NCI-H1092 treated with DMSO at 0.1 percent for 48 hours (cell line): ENCODE measurements at places on chromosomes 1 and 21.

DNA sequence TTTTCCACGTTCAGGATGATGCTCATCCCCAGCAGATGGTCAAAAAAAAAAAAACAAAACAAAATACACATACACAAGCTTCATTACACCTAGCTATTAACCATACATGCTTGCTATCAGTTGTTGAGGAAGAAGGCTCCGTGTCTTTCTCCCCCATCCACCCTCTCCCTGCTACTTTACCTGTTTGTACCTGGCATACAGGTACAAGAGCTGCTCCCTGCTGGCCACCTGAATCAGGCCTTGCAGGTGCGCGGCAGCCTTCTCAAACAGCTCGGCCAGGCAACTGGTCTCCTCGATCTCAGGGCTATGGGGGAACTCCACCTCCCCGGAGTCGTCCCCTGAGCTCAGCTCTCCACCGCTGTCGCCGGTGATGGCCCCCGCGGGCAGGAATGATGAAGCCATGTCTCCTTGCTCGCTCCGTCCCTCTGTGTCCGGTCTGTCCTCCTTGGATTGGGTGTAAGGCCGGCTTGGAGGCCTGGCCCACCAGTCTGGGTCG, 464 bp downstream of the ACBD6 start:
- DNase-seq: no peak

DNA sequence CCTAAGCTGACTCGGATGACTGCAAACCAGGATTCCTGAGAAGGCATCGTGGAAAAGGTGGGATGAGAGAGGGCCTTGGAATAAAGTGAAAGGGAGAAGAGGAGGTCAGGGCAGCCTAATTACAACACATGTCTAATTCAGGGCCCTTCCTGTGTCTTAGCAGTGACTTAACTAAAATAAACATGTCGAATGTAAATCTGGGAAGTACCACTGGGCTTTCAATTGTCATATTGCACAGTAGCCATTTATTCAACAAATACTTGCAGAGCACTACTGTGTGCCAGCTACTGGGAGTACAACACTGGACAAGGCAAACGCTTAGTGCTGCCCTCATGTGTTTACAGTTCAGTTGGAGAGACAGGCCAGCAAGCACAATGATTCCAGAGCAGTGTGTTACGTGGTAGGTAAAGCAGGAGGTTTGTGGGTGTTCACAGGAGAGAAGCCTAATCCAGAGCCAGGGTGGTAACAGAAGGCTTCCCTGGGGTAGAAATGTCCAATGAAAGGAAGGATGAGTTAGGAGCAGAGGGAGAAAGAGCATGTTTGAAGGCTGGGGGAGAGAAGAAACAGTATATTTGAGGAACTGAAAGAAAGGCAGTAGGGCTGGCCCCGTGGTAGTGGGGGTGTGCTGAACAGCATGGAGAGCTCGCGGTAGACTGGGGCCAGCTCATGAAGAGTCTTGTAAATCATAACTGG, 38.0 kb upstream of the RASAL2 start:
- DNase-seq: no peak

DNA sequence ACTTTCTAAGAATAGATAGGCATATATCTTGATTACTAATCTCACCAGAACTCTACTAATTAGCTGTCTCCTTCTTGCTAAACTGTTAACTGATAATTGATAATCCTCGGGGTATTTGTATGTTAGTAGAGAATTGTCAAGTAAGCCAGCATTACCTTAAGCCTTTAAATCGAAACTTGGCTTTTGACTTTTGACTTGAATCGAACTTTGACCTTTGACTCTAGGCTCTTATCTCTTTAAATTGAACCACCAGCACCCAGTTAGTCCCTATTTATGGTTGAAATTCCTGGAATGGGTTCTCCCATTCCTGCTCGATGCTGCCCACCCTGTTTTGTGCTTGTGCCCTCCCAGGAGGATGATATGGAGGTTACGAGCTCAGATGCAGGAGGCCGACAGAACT, 244.4 kb downstream of the TGFB2 start:
- no peak for DNase-seq

DNA sequence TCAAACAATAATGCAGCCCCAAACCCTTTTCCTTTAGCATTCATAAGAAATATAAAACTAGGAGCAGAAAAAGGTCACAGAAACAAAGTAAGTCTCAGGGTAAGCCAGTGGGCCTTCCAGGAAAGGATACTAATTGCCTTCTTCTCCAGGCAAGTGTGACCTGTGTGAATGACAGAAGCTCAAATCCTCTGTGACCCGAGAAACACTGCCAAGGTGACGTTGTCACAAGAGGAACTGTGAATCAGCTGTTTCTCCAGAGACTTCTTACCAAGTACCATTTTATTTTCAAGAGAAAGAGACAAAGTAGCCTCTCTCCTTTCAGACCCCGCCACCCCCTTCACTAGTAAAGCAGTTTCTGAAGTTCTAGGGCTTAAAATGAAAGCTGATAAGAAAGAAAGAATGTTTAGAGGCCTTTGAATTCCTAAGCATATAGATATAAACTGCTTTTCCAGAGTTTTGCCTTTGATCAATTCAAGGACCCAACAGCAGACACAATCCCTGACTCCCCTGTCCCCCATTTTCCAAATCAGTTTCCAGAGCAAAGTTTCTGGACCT, 155.6 kb downstream of the NUF2 start:
- no peak for DNase-seq

DNA sequence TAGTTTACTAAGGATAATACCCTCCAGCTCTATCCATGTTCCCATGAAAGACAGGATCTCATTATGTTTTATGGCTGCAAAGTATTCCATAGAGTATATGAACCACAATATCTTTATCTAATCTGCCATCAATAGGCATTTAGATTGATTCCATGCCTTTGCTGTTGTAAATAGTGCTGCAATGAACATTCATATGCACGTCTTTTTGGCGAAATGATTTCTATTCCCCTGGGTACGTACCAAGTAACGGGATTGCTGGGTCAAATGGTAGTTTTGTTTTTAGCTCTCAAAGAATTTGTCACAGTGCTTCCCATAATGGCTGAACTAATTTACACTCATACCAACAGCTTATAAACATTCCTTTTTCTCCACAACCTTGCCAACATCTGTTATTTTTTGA, 750.9 kb downstream of the BRINP3 start:
- no peak for DNase-seq

- DNase-seq: peak; percentile 99
Observed at GRCh38 chr1:230186003-230186863, 119.2 kb downstream of the GALNT2 start.

DNA sequence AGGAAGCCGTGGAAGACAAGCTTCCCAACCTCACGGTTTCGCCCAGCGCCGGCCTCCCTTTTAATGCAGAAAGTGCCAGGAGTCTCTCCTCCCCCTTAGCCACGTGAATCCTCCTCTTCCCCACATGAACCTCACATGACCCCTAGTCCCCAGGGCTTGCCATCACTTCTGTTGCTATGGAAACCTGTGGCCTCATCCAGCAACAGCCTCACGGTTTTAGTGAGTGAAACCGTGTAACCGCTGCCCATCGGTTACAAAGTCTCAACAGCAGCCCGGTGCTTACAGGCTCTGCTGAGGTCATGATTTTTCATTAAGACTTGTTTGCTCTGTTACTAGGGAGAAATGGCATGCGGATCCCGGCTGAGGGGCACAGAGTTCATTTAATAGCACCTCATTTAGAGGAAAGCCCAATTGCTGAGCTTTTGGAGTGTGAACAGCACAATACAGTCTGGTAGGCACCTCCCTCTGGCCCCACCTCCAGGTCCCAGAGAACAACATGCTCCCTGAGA, 143.2 kb upstream of the BACE2 start:
- peak; percentile 58 for DNase-seq

- no peak for DNase-seq
Observed at GRCh38 chr1:161180639-161181038, 3.3 kb upstream of the B4GALT3 start.

- DNase-seq: no peak
Observed at GRCh38 chr1:164937291-164937690, 378.3 kb downstream of the PBX1 start.

DNA sequence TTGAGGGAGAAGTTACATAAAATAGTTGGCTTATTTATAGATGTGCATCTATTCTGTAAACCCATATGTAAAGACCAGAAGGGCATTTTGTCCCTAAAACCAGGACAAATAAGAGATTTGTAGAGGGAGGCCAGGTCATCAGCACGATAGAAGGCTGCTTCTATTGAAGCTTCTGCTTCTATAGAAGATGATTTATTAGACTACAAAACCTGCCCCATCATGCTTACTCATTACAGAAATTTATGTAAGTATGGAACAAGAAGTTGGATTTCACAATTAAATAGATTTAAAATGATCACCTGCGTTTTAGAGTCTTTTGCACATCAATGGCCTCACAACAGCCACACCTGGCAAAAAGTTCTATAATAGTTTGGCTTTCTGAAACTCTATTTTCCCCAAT, 183.5 kb downstream of the DUSP10 start:
- DNase-seq: no peak

DNA sequence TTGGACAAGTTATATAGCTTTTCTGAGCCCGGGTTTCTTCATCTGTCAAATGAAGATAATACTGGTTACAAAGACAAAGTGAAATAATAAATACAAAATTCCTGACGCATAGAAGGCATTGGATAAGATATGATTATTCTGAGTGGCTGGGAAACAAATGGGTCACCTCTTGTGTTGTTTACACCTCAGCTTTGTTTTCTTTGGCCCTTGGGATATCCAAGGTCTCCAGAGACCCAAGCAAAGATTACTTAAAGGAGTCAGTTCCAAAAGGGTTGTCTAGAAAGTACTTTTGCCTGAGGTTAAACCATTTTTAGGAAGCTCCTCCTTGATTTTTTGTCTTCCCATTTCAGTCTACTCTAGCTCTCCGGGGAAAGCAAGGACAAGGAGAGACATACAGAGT, 9.7 kb downstream of the KHDRBS1 start:
- no peak for DNase-seq

DNA sequence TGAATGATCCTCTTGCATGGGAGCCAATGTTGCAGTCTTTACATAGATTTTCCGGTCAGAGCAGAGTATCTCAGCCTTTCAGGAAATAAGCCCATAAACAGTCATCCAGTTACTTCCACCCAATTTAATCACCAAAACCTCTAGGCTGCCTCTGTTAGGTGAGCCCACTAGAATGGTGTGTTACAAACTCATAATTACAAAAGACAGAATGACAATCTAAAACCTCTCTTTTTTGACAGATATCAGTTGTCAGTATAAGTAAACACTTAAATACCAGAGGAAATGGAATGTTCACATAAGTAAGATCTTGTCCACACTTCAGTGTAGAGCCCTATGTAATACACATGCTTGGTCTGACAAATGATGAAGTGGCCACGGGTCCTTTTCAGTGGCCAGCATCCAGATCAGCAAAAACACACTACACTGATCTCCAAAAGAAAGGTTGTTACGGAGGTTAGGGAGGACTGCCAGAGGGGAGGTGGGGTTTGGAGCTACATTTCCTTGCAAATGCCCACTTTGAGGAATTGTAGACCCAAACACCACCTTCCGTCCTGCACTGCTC, 71.3 kb upstream of the FBXO28 start:
- no peak for DNase-seq

DNA sequence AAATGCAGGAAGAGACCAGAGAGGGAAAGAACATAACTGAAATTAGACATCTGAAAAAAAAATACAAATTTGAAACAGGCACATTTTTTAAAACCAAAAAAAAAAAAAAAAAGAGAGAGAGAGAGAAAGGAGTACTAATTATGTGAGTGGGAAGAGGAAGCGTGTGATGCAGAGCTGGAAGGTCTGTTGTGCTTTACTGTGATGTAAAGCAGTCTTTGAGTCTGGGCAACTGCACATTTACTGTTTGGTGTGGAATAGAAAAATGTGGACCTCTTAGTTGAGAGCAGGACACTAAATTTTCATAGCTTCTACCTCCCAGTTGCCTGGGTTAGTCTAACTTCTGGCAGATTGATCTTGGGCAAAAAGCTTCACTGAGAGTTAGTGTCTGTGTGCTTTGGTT, 16.5 kb downstream of the LHX9 start:
- no peak for DNase-seq

GRCh38 chr1:239274242-239274830, 112.0 kb upstream of the CHRM3 start:
- DNase-seq: no peak

GRCh38 chr1:156746728-156747631, 4.5 kb downstream of the HDGF start:
- peak; percentile 64 for DNase-seq

GRCh38 chr1:187313115-187313514, 484.4 kb downstream of the PLA2G4A start:
- no peak for DNase-seq
